ENCODE measurements at places on chromosomes 11 and 22. TPM values are rescaled to one million over a fixed set of nuclear protein-coding genes. Genes with fewer than 3 reads are reported as not detected.
A peak's percentile ranks its signal among the peaks of the same experiment; 100 is the strongest.

The APOA1 gene
- total RNA-seq, result 0.84 TPM

DNA sequence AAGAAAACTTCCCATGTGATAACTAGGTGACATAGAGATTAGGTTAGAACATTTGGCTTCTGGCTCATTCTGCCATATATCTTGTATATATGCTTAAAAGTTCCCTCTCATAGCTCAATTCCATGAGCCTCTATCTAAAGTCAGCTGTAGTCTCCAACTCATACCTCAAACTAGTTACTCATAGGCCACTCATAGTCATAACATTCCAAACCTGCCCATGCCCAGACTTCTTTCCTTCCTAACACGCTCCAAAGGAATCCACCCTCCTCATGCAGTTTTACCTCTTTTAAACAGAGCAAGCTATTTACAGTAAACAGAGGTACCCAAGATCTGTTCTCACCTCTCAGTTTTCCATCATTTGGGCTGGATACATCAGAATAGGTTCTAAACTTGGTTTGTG lies 39.4 kb downstream of the GLYATL2 start:
- no peaks in the 10 kb centered on the region for H3K4me1 ChIP-seq
- H3K27ac ChIP-seq, result no peak overlapping the region
- H3K4me3 ChIP-seq, result no peak overlapping the region
- DNase-seq, result no peak

The PRR33 gene
- not detected for total RNA-seq

DNA sequence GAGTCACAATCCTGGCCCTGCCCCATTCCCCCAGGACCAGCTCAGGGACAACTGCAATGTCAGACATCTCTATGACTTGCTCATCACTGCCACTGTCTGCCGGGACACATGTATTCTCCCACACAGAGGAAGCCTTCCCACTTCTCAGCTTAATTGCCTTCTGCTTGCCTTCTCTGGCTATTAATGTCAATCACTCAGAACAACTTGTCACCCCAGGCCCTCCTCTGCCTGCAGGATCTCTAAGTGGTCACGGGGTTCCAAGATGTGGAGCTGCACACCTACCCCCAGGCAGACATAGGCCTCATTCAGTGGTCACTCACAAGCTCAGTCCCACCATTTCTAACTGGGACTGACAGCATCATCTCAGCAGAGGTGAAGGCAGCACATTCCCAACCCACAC lies 15.1 kb downstream of the PLEKHA7 start:
- H3K4me3 ChIP-seq, result no peak overlapping the region
- no peaks in the 10 kb centered on the region for H3K4me1 ChIP-seq
- H3K27ac ChIP-seq, result no peak overlapping the region
- no peaks in the 10 kb centered on the region for H3K27me3 ChIP-seq
- no peak for DNase-seq

- no peak overlapping the region for H3K27ac ChIP-seq
- no peaks in the 10 kb centered on the region for H3K4me1 ChIP-seq
- no peak for DNase-seq
- H3K4me3 ChIP-seq, result no peak overlapping the region
Observed at GRCh38 chr11:56842814-56843794, 94.6 kb upstream of the OR9G4 start.

- H3K27me3 ChIP-seq, result no peaks in the 10 kb centered on the region
- no peak within 1 kb of the TSS for H3K4me3 ChIP-seq
- no peak within 1 kb of the TSS for H3K27ac ChIP-seq
- DNase-seq, result no peak
- H3K4me1 ChIP-seq, result peaks cover 20% of the 10 kb centered on the region
Observed at GRCh38 chr11:1834779-1835670, at the start of gene SYT8. SYT8 (plus strand) TSS chr11:1834990; CDS start chr11:1835106, 116 bp downstream.

DNA sequence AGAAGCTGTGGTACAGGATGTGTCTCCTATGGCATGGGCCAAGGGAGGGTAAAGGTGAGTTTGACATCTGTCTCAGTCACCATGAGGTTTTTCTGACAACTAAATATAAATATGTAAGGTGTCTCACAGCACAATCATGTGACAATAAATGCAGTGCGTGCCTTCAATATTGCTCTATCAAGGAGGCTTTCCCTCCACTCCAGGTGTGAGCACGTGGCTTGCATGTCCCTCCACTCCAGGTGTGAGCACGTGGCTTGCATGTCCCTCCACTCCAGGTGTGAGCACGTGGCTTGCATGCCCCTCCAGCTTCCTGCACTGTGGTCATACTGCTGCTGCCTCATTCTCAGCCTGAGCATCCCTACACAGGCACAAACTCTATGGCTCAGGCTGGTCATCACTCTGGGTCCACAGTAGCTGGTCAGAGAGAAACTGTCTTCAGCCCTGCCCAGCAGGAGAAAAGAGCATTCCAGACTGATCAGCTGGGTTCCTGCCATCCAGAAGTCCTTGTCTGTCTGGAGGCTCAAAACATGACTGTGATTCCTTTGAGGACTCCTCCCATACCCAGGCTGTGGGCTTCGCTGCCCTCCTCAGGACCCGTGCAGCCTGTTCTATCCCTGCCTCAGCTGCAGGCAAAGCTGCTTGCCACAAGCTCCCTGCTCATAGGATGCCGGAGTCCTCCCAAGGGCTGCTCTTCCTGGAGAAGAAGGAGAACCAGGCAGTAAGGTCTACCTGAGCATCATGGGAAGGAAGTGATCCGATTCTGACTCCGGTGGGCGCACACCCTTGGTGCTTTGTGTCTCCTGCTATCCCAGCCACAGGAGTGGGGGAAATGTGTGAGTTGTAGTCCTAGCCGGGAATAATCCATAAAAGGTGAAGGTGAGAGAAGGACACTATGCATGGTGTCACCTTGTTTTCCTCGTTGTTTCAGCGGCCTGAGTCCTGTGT lies 33.4 kb upstream of the VPREB1 start:
- H3K36me3 ChIP-seq, result no peaks in the 10 kb centered on the region
- no peak overlapping the region for H3K27ac ChIP-seq
- no peak for DNase-seq
- no peaks in the 10 kb centered on the region for H3K4me1 ChIP-seq
- peaks cover 100% of the 10 kb centered on the region for H3K27me3 ChIP-seq

- peaks cover 16% of the 10 kb centered on the region for H3K4me1 ChIP-seq
- H3K36me3 ChIP-seq, result no peaks in the 10 kb centered on the region
- no peaks in the 10 kb centered on the region for H3K27me3 ChIP-seq
- no peak overlapping the region for H3K27ac ChIP-seq
- DNase-seq, result no peak
Observed at GRCh38 chr11:43987384-43988039, 45.1 kb downstream of the C11orf96 start.

The OR51B4 gene
- total RNA-seq, result not detected

GRCh38 chr22:37560608-37561211 lies 430 bp downstream of the CDC42EP1 start:
- peak; percentile 59 for DNase-seq
- no peak overlapping the region for H3K27ac ChIP-seq
- peak overlapping the region; percentile 59 for H3K4me3 ChIP-seq
- peaks cover 29% of the 10 kb centered on the region for H3K4me1 ChIP-seq
- peaks cover 35% of the 10 kb centered on the region for H3K27me3 ChIP-seq
- no peaks in the 10 kb centered on the region for H3K36me3 ChIP-seq

DNA sequence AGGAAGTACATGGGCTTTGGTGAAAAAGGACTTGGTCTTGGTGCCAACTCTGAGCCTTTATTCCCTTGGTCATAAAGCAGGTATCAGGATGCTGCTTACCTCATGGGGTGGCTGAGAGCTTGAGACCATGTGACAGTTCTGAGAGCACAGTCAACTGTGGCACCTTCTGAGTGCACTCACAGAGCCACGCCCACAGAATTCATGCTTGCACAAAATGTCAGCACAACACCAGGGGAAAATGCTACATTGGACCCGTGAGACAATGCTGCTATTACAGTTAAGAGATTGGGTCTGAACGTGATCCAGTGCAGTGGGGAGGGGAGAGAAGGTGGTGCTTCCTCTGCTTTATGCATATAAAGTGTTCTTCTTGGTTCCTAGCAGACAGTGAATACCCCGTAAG lies 79.5 kb upstream of the SPON1 start:
- no peaks in the 10 kb centered on the region for H3K4me1 ChIP-seq
- no peaks in the 10 kb centered on the region for H3K36me3 ChIP-seq
- H3K4me3 ChIP-seq, result no peak overlapping the region
- no peak for DNase-seq
- no peaks in the 10 kb centered on the region for H3K27me3 ChIP-seq

- H3K4me1 ChIP-seq, result peaks cover 13% of the 10 kb centered on the region
- DNase-seq, result no peak
- no peak overlapping the region for H3K27ac ChIP-seq
- no peaks in the 10 kb centered on the region for H3K36me3 ChIP-seq
- no peaks in the 10 kb centered on the region for H3K27me3 ChIP-seq
Observed at GRCh38 chr11:125408311-125408711, 87.8 kb downstream of the FEZ1 start.

The OR9G1 gene
- not detected for total RNA-seq

- H3K36me3 ChIP-seq, result no peaks in the 10 kb centered on the region
- H3K4me1 ChIP-seq, result peaks cover 32% of the 10 kb centered on the region
- no peak for DNase-seq
- H3K4me3 ChIP-seq, result no peak overlapping the region
- H3K27ac ChIP-seq, result no peak overlapping the region
Observed at GRCh38 chr11:33892906-33893594, 1.2 kb upstream of the LMO2 start.

The OR4X2 gene
- total RNA-seq, result not detected
